Activated T-helper 1 cell treated with anti-CD3 and anti-CD28 coated beads, Interleukin-12 subunit alpha, Interleukin-12 subunit beta, Interleukin-2, Interleukin-4 antibody, amounts not matched to agents 30 ng/mL and 10 ng/mL and 1 ng/mL, durations not matched to agents 14 hours and 24 hours and 36 hours (primary cell): ENCODE measurements at places on chromosomes 1 and 21. TPM values are rescaled to one million over a fixed set of nuclear protein-coding genes. Genes with fewer than 3 reads are reported as not detected.

GJA8 gene
- total RNA-seq = not detected in 2 replicates

PRDM16 gene
- not detected in 2 replicates for total RNA-seq

SPOCD1 gene
- not detected in 2 replicates for total RNA-seq

OLIG2 gene
- not detected in 2 replicates for total RNA-seq

GJA5 gene
- not detected in 2 replicates for total RNA-seq

AGMAT gene
- total RNA-seq = 34.4 and 34.5 TPM in 2 replicates

F3 gene
- 0.16 and 0.32 TPM in 2 replicates for total RNA-seq

ILDR2 gene
- 11.3 and 14.4 TPM in 2 replicates for total RNA-seq

NBPF8 gene
- 20.1 and 20.2 TPM in 2 replicates for total RNA-seq

DNTTIP2 gene
- total RNA-seq = 80.3 and 90.8 TPM in 2 replicates

AMY1B gene
- not detected in 2 replicates for total RNA-seq

TMEM269 gene
- 0.12 and 0.29 TPM in 2 replicates for total RNA-seq

CCDC28B gene
- total RNA-seq = 28.2 and 32.6 TPM in 2 replicates

AVPR1B gene
- total RNA-seq = not detected in 2 replicates

KIF21B gene
- total RNA-seq = 50.4 and 52.0 TPM in 2 replicates

SLAMF8 gene
- 0.49 and 0.69 TPM in 2 replicates for total RNA-seq

GPR37L1 gene
- total RNA-seq = not detected in 2 replicates

CDC20 gene
- 82.9 and 91.8 TPM in 2 replicates for total RNA-seq

CD52 gene
- 394 and 411 TPM in 2 replicates for total RNA-seq

MYOM3 gene
- not detected in 2 replicates for total RNA-seq

LINGO4 gene
- 0.07 and 0.10 TPM in 2 replicates for total RNA-seq

CRYAA gene
- total RNA-seq = not detected in 2 replicates

RBM11 gene
- 0.66 and 0.86 TPM in 2 replicates for total RNA-seq

ATP6V1G3 gene
- not detected in 2 replicates for total RNA-seq

MYCL gene
- total RNA-seq = 0.56 and 0.62 TPM in 2 replicates

FAM89A gene
- total RNA-seq = 23.2 and 28.0 TPM in 2 replicates

LCE1B gene
- not detected in 2 replicates for total RNA-seq

ORC1 gene
- 39.6 and 40.3 TPM in 2 replicates for total RNA-seq

PGBD2 gene
- 7.2 and 8.4 TPM in 2 replicates for total RNA-seq

SWT1 gene
- total RNA-seq = 1.3 and 2.3 TPM in 2 replicates

TAS1R1 gene
- total RNA-seq = not detected in 2 replicates

MANEAL gene
- total RNA-seq = 3.6 and 4.0 TPM in 2 replicates

MSH4 gene
- total RNA-seq = 0.39 and 0.54 TPM in 2 replicates

RHD gene
- not detected in 2 replicates for total RNA-seq

PPOX gene
- total RNA-seq = 25.1 and 26.0 TPM in 2 replicates

CACNA1E gene
- not detected in 2 replicates for total RNA-seq

MYOC gene
- total RNA-seq = not detected in 2 replicates

CD1D gene
- total RNA-seq = 0.22 TPM in 1 of 2 replicates, not detected in the other

CALML6 gene
- 0.36 and 0.51 TPM in 2 replicates for total RNA-seq

TEX38 gene
- total RNA-seq = 0.18 TPM in 1 of 2 replicates, not detected in the other

CTH gene
- total RNA-seq = 13.3 and 13.7 TPM in 2 replicates

ZBTB8B gene
- not detected in 2 replicates for total RNA-seq

PAQR6 gene
- 5.0 and 5.2 TPM in 2 replicates for total RNA-seq

PLA2G2D gene
- not detected in 2 replicates for total RNA-seq

PTPN22 gene
- 66.2 and 66.7 TPM in 2 replicates for total RNA-seq

TRIM67 gene
- not detected in 2 replicates for total RNA-seq

CDK18 gene
- 0.21 and 0.47 TPM in 2 replicates for total RNA-seq
